Activated CD8-positive, alpha-beta memory T cell treated with anti-CD3 and anti-CD28 coated beads for 48 hours (primary cell): ENCODE measurements at places on chromosomes 16 and 17.

DNA sequence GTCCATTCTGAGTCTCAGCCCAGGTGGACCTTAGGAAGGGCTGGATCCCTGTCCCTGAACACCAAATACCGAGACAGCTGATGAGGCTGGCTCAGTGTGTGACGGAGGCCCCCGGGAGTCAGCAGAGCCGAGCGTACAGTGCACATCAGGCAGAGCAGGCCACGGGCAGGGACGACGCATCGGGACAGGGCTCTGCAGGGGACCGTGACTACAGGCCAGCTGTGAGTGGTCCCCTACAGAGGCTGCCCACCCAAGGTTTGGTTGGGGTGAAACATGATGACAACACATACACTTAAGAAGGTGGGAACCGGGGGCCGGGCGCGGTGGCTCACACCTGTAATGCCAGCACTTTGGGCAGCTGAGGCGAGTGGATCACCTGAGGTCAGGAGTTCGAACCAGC is 6.4 kb downstream of the CCDC137 start:
- DNase-seq: no peak

DNA sequence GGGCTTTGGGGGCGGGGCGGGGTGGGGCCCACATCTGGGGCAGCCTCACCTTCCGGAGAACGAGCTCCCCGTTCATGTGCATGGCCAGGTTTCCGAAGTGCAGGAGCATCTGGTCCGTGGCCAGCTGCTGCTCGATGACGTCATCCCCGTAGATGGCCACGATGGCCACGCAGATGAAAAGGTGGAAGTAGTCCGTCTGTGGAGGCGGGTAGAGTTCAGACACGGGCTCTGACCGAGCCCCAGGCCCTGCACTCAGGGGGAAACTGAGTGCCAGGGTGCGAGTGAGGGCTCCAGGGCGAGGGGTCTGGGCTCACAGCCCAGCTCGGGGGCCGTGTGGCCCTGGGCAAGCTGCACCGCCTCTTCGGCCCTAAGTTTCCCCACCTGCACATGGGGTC is 93.7 kb downstream of the TBC1D16 start:
- DNase-seq: no peak

DNA sequence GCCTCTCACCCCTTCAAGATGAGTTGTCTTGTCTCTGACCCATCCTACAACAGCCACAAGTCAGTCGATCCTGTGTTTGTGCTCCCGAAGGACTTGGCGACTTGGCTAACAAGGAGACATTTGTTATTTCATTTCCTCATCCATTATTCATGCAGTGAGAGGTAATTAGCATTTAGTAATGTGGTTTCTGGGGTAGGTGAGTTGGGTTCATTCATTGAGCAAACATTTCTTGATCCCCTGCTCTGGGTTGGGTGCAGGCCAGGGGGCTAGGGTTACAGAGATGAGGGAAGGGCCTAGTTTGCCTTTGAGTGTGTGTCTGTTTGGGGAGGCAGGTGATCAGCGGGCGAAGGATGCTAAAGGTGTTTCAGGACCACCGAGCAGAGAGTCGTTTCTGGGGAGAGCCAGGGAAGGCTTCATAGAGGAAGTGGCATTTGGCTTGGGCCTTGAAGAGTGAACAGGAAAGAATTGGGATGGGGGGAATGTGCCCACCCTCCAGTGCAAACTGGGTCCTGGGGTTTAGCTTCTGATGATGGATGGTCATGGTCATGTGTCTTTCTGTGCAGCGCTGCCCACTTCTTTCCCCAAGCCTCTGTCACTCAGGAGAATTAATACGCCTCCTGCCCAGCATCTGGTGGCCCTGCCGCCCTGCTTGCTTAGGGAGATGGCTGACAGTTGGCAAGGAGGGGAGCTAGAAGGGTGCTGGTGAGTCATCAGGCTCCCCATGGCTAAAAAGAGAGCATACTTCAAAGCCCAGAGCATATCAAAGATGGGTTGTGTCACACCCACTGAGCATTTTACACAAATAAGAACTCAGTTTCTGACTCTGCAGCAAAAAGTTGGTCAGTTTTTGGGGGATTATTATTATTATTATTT is 38.5 kb downstream of the MSI2 start:
- DNase-seq: no peak

DNA sequence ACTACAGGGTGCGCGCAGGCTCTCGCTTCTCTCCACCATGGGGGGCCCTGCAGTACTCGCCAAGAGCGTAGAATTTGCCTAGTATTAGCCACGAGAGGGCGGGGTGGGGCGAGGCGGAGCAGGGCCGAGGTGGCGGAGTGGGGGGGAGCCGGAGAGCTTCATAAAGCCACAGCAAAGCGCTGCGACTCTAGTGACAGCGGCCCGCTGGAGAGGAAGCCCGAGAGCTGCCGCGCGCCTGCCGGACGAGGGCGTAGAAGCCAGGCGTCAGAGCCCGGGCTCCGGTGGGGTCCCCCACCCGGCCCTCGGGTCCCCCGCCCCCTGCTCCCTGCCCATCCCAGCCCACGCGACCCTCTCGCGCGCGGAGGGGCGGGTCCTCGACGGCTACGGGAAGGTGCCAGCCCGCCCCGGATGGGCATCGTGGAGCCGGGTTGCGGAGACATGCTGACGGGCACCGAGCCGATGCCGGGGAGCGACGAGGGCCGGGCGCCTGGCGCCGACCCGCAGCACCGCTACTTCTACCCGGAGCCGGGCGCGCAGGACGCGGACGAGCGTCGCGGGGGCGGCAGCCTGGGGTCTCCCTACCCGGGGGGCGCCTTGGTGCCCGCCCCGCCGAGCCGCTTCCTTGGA is at the start of gene TBX21:
TSS of gene TBX21 (plus strand) at position 190 of the 627 bp plus-strand sequence. CDS start at position 409, 219 bp downstream.
- peak; percentile 78 for DNase-seq

- DNase-seq: no peak
Observed at GRCh38 chr17:80005360-80006338, 30.0 kb downstream of the TBC1D16 start.
